HFFc6 (cell line): ENCODE measurements at places on chromosomes 6 and 20.

DNA sequence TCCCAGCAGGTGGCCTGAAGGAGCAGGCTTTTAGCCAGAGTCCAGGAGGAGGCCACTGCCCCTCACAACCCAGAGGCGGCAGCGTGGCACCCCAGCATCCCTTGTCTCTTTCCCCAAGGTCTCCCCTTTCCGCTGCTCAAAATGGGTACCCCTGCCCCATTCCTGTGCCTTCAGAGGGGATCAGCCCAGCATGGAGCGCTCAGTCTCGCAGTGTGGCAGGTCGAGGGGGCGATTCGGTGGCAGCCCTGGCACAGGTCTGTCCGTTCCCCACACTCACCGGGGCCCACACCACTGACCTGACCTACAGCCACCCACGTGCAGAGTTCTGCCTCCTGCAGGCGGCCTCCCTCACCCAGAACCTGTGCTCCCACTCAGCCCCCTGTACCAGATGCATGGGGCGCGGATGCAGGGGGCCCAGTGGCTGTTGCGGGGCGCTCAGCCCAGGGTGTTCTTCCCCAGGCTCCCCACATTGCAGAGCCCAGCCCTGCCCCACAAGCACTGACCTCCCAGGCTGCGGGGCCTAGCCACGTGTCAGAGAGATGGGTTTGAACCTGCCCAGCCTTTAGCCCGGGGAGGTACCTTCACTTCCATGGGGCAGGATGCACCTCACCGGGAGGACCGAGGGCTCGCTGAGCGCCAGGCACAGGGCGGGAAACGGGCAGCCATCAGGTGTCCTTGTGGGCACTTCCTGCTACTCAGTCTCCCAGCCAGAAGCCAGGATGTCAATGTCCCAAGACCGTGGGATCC, 41.8 kb downstream of the DSTN start:
- DNase-seq = peak; percentile 58

GRCh38 chr6:38218235-38218634, 398.7 kb downstream of the ZFAND3 start:
- no peak for DNase-seq

- DNase-seq = peak; percentile 16
These were observed 55.9 kb upstream of the UBR2 start for GRCh38 chr6:42507901-42508300.

GRCh38 chr20:44579313-44580081, 2.9 kb upstream of the PKIG start:
- DNase-seq = no peak

DNA sequence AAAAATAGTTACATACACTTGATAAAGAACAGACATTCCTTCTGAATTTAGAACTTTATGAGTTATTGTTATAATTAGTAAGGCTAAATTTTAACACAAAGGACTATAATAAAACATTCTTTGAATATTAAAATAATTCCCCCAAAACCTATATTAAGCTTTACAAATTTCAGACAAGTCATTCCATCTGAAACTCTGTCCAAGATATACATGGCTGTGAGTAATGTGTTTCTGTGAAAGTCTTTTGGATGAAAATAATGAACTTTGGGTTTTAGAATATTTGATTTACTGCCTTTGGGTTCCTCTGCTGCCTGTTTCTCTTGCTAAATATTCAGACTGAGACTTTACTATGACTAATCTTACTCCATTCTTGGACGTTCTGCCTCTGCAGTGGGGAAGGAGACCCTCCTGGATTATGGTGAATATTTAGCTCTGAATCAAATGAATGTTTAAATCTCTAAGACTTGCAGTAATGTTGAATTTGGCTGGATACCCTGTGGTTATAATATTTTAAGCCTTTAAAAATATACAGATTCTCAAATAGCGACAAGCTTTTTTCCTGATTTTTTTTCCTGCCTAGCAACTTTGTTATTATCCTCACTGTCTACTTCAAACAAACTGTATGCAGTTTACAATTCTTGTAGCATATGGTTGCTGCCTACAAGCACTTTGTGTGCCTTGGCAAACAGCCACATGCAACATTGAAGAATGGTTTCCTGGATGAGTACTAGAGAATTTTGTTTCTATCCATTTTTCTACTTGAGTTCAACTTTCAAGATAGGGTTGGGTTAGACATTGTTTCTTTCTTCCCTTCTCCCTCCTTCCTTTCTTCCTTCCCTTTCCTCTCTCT, 51.4 kb downstream of the TXLNB start:
- DNase-seq = peak; percentile 17

DNA sequence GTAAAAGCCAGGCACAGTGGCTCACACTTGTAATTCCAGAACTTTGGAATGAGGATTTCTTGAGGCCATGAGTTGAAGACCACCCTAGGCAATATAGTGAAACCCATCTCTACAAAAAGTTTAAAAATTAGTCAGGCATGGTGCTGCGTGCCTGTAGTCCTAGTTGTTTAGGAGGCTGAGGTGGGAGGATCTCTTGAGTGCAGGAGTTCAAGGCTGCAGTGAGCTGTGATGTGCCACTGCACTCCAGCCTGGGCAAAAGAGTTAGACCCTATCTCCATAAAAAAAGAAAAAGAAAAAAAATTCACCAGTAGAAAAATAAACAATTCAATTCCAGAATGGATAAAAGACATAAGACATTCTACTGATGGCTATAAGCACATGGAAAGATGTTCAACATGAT, 104.9 kb upstream of the LGSN start:
- DNase-seq = no peak

DNA sequence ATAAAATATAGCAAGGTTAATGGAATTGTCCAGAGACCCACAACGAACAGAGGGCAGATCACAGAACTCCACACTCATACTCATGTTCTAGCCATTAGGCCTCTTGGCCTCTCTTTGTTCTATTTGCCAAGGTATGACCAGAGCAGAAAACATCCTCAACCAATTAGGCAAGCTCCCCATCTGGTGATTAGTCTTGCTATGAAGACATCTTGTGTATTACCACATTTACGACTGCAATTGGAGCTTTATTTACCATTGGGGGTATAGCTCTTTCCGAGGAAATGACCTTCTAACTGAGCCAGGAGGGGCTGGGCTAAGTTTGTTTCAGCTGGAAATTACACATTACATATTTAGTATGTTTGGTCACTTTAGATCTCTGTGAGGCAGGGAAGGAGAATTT, 593.9 kb downstream of the CD109 start:
- peak; percentile 40 for DNase-seq

DNA sequence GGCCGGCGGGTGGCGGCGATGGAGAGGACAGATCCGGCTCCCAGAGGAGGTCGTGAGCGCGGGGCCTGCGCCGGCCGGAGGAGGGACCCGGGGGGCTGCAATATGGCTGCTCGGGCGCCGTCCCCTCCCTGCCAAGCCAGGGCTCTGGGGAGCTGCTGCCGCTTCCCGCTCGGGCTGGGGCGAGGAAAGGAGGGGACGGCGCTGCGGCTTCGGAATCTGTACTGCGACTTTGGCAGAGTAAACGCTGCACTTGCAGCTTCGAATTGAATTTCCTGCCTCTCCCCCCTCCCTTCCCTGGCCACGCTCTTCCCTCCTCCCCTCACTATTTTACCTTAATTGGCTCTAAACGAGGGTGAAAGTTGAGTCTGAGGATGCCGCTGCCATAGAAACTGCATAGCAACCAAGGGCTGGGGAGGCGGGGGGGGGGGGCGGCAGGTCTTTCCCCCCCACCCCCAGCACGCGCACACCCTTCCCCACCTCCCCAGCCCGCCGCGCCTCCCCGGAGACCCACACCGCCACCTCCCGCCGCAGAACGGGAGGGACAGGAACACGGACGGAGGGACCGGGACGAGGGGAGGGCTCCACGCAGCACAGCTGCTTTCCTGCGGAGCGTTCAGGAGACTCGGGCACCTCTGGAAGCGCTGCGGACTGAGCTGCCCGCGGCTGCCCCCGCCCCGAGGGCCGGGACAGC, 93.9 kb downstream of the RNASET2 start:
- DNase-seq = no peak
